ENCODE measurements at places on chromosomes 3 and 15.

DNA sequence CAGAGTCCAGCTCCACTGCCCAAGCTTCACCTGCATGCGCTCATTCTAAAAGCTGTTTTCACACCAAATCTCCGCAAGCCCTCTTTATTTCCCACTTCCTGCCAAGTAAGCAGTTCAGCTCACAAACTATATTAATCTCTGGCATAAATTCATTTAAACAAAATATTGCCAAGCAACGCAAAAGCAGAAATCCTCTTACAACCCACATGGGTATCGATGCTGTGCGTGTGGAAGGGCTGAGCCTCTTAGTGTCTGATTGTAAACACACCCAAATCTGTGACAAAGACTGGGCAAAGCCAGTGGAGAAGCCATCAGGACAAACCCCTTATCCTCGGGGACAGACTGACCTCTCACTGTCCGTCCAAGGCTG lies 124.3 kb upstream of the ATP2B2 start:
- DNase-seq = no peak

DNA sequence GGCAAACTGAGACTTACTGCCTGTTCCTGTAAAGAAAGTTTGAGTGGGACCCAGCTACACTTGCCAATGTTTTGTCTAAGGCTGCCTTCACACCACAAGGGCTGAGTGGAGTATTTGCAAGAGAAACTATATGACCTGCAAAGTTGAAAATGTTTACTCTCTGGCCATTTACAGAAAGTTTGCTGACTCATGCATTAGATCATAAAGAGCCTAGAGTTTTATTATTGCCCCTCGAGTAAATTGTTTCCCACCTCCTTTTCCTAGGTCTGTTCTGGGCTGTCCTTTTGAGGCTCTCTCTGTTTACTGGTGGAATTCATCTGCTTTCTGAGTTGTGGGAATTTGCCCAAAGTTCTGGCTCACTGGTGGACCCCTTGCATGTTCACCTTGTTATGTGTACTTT lies 6.7 kb upstream of the PROK2 start:
- no peak for DNase-seq

DNA sequence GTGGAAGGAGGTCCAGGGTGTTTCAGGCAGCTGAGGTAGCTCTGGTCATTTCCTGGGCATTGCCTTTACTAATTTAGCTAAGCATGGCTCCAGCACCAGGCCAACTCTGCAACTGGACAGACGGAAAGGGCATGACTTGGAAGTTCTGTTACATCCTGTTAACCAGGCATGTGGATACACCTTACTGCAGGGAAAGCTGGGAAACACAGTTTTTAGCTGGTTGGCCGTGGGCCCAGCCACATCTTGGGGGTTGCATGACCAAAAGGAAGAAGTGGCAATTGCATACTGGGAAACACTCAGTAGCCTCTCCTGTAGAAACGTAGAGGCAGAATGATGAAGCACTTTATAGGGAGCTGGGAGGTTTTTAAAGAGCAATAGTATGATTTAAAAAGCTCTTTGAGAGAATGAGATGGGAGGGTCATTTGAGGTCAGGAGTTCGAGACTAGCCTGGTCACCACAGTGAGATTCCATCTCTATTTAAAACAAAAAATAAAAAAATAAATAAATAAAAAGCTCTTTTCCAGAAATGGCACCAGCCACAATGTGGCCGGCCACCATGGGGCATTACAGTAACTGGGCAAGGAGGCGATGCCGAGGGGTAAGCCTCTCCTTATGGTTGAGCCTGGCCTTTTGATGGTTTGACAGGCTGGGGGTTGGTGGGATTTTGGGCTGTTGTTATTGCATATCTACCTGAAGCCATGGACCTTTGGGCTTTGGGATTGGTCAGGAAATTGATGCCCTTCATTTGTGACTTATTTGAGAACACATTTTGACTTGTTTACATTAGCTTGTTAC lies 28.6 kb downstream of the TRAK1 start:
- DNase-seq = no peak

GRCh38 chr3:29576181-29576580 lies 295.3 kb downstream of the RBMS3 start:
- no peak for DNase-seq

GRCh38 chr3:148214705-148215104 lies 483.0 kb upstream of the AGTR1 start:
- DNase-seq = no peak
